Uterus (tissue), 4 donors: ENCODE measurements at places on chromosomes 2 and 18. TPM values are rescaled to one million over a fixed set of nuclear protein-coding genes. Genes with fewer than 3 reads are reported as not detected.

ZC3H6 gene
- total RNA-seq, result 10.9 TPM

SERPINB3 gene
- not detected for total RNA-seq

CDKL4 gene
- total RNA-seq, result not detected

ZFAND2B gene
- 212 TPM for total RNA-seq

ITGB1BP1 gene
- total RNA-seq, result 106 TPM

NT5C1B gene
- total RNA-seq, result not detected

SLC16A14 gene
- total RNA-seq, result 3.2 TPM

XDH gene
- not detected for total RNA-seq

GALNT3 gene
- 0.29 TPM for total RNA-seq

ZNF521 gene
- total RNA-seq, result 47.4 TPM

SPRED2 gene
- 15.6 TPM for total RNA-seq

ATP6V1C2 gene
- total RNA-seq, result not detected

DNA sequence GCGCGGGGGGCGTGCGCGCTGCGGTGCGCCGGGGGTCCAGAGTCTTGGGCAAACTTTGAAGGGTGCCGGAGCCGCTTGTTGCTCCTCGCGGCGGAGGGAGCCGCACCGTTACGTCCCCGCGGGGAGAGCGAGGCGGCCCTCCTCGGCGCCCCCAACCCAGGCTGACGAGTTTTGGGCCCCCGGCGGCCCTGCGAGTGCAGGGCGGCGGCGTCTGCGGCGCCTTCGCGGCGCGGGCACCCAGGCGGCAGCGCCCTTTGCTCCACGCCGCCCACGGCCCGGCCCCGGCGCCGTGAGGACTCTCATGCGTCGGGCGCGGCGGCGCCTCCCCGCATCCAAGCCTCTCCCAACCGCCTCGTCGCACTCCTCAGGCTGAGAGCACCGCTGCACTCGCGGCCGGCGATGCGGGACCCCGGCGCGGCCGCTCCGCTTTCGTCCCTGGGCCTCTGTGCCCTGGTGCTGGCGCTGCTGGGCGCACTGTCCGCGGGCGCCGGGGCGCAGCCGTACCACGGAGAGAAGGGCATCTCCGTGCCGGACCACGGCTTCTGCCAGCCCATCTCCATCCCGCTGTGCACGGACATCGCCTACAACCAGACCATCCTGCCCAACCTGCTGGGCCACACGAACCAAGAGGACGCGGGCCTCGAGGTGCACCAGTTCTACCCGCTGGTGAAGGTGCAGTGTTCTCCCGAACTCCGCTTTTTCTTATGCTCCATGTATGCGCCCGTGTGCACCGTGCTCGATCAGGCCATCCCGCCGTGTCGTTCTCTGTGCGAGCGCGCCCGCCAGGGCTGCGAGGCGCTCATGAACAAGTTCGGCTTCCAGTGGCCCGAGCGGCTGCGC, 814 bp downstream of the FZD7 start:
- no peaks in the 10 kb centered on the region for H3K36me3 ChIP-seq
- H3K27me3 ChIP-seq, result no peaks in the 10 kb centered on the region
- peak; percentile 26 for DNase-seq

GRCh38 chr2:237432484-237433092, 18.6 kb upstream of the COL6A3 start:
- peak overlapping the region; percentile 57 for H3K27ac ChIP-seq
- H3K36me3 ChIP-seq, result no peaks in the 10 kb centered on the region
- DNase-seq, result no peak
- no peak overlapping the region for H3K4me3 ChIP-seq
- no peaks in the 10 kb centered on the region for H3K27me3 ChIP-seq

DNA sequence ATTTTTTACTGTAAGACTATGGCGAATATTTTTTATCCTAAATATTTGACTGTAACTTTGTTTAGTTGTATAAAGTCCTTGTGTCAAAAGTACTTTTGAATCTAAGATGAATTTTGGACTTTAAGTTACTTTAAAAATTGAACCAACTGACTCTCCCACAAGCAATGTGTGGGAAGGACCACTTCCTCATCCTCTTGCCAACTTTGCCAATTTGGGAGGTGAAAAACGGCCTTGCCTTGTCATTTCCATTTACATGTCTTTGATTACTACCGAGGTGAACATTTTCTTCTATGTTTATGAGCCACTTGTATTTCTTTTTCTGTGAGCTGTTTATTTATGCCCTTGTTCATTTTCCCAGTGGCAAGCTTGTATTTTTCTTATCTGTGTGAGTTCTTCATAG, 12.8 kb upstream of the MSGN1 start:
- no peak for DNase-seq
- no peaks in the 10 kb centered on the region for H3K4me1 ChIP-seq
- no peak overlapping the region for H3K4me3 ChIP-seq
- H3K27ac ChIP-seq, result no peak overlapping the region

DNA sequence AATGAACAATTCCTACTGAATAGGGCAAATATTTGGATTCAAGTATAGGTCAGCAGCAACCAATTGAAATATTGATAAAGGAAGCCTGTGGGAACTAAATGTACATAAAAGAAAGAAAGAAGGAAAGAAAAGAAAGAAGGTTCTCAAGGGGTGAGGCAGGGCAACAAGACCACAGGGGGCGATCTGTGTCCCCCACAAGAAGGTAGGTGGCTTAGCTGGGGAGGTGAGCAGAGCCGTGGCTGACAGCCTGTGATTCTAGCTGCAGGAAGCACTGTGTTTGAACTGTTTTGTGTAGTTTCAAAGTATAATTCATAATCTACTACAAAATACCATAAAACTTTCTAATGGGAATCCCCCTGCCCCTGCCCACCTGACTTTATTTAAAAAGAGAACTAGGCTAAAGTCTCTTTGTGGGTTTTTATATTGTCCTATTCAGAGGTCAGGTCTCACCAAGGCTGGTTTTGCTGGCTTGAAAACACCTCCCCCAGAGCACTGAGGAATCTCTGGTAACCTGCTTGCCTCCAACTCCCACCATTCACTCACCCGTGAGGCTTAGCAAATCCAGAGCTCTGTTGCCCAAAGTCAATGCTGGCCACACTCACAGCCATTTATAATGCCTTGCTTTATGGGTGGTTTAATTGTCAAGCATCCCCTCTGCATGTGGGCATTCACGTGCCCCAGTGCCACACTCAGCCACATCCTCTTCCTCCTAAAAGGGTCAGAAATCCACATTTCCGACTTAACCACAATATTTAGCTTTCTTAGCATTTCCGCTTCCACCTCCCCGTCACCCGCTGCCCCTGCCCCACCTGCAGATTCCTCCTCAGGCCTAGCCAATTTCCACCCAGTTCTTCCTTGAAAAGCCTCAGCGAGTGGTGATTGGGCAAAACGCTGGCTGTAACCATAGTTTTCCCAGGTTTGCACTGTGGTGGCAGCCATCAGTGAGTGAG, 36.4 kb upstream of the LMAN1 start:
- H3K36me3 ChIP-seq, result no peaks in the 10 kb centered on the region
- H3K4me3 ChIP-seq, result no peak overlapping the region
- H3K4me1 ChIP-seq, result no peaks in the 10 kb centered on the region
- H3K27ac ChIP-seq, result no peak overlapping the region
- H3K27me3 ChIP-seq, result no peaks in the 10 kb centered on the region

GRCh38 chr2:134712299-134712698, 6.5 kb downstream of the TMEM163 start:
- no peaks in the 10 kb centered on the region for H3K36me3 ChIP-seq
- no peak for DNase-seq
- peaks cover 24% of the 10 kb centered on the region for H3K27me3 ChIP-seq
- H3K4me3 ChIP-seq, result no peak overlapping the region
- no peak overlapping the region for H3K27ac ChIP-seq

DNA sequence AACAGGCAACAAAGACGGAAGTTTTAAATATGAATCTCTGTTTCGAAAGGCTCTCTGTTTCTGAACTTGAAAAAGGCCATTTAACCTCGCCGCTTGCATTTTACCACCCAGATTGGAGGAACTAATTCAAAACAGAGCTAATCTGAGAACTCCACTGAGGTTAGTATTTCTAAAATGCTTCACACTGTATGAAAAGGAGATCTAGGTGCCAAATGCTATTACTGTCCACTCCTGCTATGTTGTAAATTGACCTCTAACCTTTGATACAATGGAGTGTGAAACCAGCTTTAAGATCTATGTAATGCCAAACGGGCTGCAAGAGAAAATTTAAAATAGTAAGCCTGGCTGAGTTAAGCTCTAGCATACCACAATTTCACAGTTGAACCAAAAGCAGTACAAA, 364.5 kb downstream of the IRS1 start:
- DNase-seq, result no peak
- no peaks in the 10 kb centered on the region for H3K4me1 ChIP-seq
- H3K27me3 ChIP-seq, result no peaks in the 10 kb centered on the region
- no peak overlapping the region for H3K27ac ChIP-seq
- H3K36me3 ChIP-seq, result no peaks in the 10 kb centered on the region

- H3K27me3 ChIP-seq, result no peaks in the 10 kb centered on the region
- no peaks in the 10 kb centered on the region for H3K36me3 ChIP-seq
- H3K4me3 ChIP-seq, result no peak overlapping the region
- no peak for DNase-seq
These were observed 840.9 kb downstream of the GALR1 start for GRCh38 chr18:78090584-78090983.

DNA sequence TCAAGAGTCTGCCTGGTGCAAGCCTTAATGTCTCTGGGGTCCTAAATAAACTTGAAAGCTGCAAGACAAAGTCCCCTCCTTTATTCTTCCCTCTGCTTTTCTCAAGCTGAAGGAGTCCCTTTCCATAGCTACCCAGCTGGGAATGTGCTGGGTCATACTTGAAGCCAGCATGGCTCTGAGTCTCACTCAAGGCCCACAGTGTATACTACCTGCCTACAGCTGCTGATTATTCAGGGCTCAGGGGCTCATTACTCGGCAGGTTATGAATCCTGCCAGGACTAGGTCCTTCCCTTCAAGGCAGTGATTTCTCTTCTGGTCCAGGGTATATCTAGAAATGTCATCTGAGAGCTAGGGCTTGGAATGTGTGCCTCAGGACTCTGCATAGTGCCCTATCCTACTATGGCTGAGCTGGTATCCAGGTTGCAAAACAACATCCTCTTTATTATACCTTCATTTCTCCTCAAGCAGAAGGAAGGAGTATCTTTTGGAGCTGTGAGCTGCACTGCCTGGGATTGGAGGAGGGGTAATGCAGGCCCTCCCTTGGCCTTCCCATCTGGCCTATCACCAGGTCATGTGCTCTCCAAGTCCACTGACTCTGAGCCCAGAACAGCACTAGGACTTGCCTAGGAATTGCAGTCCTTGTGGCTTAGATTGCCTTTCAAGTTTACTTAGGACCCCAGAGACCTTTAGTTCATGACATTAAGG, 22.3 kb downstream of the IL1RN start:
- H3K27ac ChIP-seq, result no peak overlapping the region
- H3K27me3 ChIP-seq, result no peaks in the 10 kb centered on the region
- no peak for DNase-seq
- H3K4me1 ChIP-seq, result no peaks in the 10 kb centered on the region
- no peak overlapping the region for H3K4me3 ChIP-seq

DNA sequence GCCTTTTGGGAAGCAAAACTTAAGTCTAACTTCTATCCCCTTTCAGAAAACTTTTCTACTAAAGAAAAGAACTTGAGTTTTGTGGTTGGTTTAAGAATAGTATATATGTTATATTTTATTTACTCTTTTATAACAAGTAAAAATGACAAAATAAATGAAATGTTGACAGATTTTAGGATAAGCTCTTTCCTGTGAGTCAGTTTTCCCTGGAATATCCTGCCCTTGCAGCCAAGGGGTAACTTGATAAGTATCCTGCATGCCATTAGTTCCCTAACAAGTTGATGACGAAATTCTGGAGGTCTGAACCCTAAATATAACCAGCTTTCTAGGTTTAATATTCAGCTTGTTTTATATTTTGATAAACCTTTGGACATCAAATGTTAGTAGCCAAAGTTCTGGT, 7.3 kb upstream of the HTR2B start:
- no peak overlapping the region for H3K4me3 ChIP-seq
- DNase-seq, result no peak
- H3K27ac ChIP-seq, result no peak overlapping the region
- no peaks in the 10 kb centered on the region for H3K27me3 ChIP-seq
- no peaks in the 10 kb centered on the region for H3K36me3 ChIP-seq

GRCh38 chr2:68464651-68465050, 2.4 kb downstream of the FBXO48 start:
- no peaks in the 10 kb centered on the region for H3K36me3 ChIP-seq
- no peak overlapping the region for H3K27ac ChIP-seq
- no peak overlapping the region for H3K4me3 ChIP-seq
- H3K4me1 ChIP-seq, result no peaks in the 10 kb centered on the region

DNA sequence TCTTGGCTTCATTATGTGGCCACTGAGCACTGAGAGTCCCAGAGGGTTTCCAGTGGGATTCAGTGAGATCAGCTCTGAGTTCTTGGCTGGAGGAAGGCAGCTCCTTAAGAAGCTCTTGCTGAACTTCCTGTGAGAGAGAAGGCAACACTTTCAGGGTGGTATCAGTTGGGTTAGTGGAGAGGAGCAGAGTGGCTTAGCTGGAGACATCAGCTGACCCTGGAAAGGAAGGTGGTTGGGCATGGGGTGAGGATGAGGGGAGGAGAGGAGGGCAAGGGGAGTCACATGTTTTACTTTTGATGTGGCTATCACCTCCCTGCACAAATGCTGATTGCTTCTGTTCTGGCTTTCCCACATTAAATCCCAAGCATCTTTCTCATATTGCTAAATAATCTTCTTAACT, 95.1 kb downstream of the ACOXL start:
- no peaks in the 10 kb centered on the region for H3K27me3 ChIP-seq
- no peaks in the 10 kb centered on the region for H3K4me1 ChIP-seq
- no peak overlapping the region for H3K4me3 ChIP-seq
- DNase-seq, result no peak

- H3K36me3 ChIP-seq, result no peaks in the 10 kb centered on the region
- peak overlapping the region; percentile 72 for H3K27ac ChIP-seq
- H3K27me3 ChIP-seq, result no peaks in the 10 kb centered on the region
- peaks cover 17% of the 10 kb centered on the region for H3K4me1 ChIP-seq
- DNase-seq, result no peak
- H3K4me3 ChIP-seq, result no peak overlapping the region
These were observed 126.8 kb downstream of the MEIS1 start for GRCh38 chr2:66561645-66562303.

DNA sequence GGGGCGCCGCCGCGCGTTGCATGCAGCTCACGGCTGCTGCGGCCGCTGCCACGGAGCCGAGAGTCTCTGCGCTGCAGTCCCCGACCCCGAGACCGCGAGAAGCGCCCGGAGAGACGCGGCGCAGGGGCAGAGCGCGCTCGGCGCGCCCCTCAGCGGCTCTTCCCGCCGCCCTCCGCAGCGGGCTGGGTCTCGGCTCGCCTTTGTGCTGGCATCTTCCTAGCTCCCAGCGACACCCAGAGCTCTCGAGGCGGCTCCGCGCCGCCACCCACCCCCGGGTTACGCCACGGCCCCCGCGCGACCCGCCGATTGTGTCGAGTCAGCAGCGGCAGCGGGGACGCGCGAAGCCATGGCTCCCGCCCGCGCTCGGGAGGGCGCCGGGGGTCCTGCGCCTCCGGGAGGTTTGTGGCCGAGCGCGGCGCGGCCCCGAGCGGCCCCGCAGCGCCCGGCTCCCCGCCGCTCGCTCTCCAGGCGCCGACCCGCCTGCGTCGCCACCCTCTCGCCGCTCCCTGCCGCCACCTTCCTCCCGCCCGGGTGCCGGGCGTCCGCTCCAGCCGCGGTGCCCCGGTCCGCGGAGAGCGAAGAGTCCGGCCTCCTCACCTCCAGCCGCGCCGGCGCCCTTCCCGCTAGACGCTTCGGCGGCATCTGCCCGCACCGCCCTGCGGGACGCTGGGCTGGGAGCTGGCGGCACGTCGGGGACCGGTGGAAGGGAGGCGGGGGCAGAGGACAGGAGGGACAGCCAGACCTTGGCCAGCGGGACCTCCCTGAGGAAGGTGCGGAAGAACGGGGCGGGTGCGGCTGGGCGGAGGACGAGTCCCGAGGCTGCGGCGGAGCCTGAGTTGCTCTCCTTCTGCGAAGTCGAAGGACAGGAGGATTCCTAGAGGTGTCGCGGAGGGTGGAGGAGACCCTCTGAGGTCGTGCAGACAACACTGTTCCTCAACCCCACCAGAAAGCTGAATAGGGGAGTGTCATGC, 46.3 kb upstream of the CCDC150 start:
- no peak for DNase-seq
- peak within 1 kb of the TSS; percentile 5 for H3K4me3 ChIP-seq
- no peak within 1 kb of the TSS for H3K27ac ChIP-seq
- H3K27me3 ChIP-seq, result no peaks in the 10 kb centered on the region
